ENCODE measurements at places on chromosomes 7 and 10.

DNA sequence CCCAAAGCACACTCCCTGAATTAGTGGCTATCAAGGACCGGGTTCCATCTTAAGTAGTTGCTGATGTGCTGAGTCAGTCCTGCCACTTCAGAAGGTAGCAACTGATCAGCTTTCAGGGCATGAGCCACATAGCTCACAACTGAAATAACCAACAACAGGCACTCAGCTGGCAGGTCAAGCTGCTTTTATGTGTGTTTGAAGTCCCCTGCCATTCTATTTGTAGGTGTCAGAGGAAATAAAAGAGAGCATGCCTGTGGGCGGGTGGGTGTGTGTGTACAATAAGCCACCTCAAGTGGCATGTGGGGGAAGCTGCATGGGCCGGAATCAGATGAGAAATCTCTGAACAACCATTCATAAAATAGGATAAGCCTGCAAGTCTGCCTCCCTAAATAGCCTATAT is 114.3 kb upstream of the YAE1 start:
- no peak for DNase-seq

DNA sequence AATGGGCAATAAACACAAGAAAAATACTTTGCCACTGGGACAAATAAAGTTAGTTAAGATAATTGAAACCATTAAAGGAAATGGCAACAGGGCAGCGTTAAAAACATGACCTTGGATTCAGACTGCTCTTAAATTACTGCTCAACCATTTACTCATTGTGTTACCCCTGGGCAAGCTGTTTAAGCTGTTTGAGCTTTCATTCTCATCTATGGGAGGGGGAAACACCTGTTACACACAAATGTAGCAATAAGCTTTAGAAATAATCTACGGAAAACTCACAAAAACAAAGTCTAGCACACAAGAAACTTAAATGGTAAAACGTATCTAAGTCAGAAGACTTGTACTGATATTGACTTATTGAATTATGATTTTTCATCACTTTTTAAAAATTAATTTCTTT is 137.1 kb downstream of the KMT2E start:
- no peak for DNase-seq

GRCh38 chr7:129091484-129092002 is 36.6 kb upstream of the TNPO3 start:
- peak; percentile 54 for DNase-seq

- DNase-seq = peak; percentile 36
Measured at GRCh38 chr7:117673839-117674238, 194.0 kb downstream of the CFTR start.

GRCh38 chr10:49207113-49207512 is 18.9 kb upstream of the TMEM273 start:
- DNase-seq = no peak

DNA sequence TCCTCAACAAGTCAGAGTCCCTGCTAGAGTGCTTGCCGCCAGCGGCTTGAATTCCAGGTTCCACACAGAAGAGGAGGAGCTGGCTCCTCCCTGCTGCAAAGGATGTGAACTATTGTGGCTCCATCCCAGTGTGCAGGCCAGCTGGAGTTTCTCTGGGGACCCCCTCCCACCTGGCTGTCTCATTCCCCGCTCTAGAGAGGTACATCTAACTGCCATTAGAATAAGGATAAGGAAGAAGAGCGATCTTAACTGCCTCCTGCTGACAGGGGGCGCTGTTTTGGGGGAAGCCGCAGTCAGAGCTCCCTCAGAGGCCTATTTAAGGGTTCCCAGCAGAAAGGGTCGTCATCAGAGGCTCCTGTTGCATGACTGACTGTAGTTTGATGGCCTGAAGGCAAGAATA is 40.8 kb upstream of the HECW1 start:
- DNase-seq = peak; percentile 30

DNA sequence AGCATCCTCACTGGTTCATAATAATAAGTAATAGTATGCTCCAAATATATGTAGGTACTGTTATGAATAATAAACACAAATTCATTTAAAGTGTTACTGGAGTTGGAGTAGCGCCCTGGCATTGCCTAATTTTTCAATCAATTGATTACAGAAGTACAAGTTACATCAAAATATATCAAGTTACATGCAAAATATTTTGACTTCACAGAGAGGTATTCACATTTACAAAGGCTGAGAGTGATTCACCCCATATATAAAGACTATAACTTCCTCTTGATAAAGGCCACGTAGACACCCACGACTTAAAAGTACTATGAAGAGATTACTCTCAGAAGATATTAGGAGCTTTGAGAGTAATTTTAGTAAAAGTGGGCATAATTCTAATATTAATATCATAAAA is 13.6 kb upstream of the COL17A1 start:
- DNase-seq = peak; percentile 45

- DNase-seq = peak; percentile 22
Measured at GRCh38 chr7:90425376-90425775, 22.1 kb downstream of the CLDN12 start.

DNA sequence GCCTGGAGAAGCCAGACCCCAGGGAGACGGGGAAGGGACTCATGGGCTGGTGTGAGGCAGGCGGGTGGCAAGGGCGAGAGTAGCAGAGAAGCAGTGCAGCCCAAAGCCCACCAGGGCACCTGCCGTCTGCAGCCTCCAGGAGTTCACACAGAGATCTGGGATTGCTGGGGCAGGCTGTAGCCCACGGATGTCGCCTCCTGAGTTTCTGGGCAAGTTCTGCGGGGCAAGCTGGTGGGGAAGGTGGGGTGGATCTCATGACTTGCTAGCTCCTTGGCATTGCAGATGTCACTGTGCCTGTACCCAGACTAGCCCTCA is 6.0 kb downstream of the ADCK2 start:
- DNase-seq = no peak

DNA sequence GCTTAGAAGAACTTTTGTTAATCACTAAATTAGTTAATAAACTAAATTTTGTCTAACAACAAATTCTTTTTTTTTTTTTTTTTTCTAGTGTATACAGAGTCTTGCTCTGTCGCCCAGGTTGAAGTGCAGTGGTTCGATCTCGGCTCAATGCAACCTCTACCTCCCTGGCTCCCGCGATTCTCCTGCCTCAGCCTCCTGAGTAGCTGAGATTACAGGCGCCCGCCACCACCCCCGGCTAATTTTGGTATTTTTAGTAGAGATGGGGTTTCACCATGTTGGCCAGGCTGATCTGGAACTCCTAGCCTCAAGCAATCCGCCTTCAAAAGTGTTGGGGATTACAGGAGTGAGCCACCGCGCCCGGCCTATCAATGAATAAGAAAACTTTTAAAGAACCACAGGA is 1.1 kb upstream of the IQUB start:
- no peak for DNase-seq

- no peak for DNase-seq
Measured at GRCh38 chr7:133207687-133208086, 45.2 kb upstream of the EXOC4 start.

DNA sequence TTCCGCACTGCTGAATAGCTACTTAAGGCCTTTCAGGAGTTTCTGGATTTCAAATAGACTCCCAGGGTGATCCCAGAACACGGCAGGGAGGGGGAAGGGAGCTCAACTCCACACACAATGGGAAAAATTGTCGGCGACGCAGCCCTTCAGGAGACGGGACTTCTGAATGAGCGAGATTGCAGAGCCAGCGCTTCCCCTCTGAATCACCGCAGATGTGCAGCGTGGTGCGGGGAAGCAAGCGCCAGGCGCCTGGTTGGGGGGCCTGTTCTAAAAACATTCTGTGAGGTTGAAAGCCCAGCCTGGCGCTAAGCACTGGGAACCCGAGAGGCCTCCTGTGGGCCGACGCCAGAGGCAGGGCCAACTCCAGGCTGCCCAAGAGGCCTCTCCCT is 163.3 kb downstream of the MAD1L1 start:
- peak; percentile 73 for DNase-seq

- no peak for DNase-seq
Measured at GRCh38 chr10:11081408-11081807, 63.7 kb downstream of the CELF2 start.

GRCh38 chr10:71312811-71313789 is 6.0 kb upstream of the SLC29A3 start:
- peak; percentile 57 for DNase-seq

- DNase-seq = no peak
Measured at GRCh38 chr10:114492351-114493037, 88.2 kb upstream of the AFAP1L2 start.

GRCh38 chr10:70510904-70511303 is 32.3 kb downstream of the PALD1 start:
- DNase-seq = no peak

- DNase-seq = peak; percentile 66
Measured at GRCh38 chr10:35895331-35895730, 253.2 kb upstream of the FZD8 start.

DNA sequence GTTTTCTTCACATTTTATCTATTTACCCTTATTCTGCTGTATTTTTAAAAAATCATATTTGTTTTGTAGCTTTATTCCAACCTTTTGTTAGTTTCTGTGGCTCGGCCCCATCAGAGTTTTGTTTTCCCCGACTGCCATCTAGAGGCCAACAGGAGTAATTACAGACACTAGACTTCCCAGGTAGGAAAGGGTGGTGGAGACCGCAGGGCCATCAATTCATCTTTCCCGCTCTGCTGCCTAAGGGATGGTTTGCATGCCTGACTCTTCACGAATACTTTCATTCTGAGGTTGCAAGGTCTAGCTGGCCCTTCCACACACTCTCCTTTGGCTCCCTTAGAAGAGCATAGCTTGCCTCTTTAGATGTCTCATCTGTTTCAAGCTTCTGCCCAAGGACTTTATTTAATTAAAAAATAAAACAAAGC is 38.3 kb downstream of the LYZL2 start:
- DNase-seq = peak; percentile 43

Data from fibroblast of skin of right biceps (primary cell).